ENCODE measurements at places on chromosomes 4 and X.

GRCh38 chr4:128550060-128550459 lies 259.4 kb upstream of the JADE1 start:
- DNase-seq, result no peak

DNA sequence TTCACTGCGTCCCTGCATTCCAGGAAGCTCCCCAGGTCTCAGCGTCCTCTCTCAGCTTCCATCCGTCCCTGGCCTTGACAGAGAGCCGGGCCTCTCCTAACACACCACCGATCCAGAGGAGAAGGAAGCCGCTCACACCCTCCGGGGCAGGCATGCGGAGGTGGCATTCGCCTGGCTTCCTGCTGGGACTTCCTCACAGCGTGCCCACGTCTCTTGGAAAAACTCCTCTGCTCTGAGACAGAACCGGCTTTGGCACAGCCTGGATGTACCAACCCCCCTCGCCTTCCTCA lies 3.2 kb downstream of the CTAG2 start:
- DNase-seq, result no peak

DNA sequence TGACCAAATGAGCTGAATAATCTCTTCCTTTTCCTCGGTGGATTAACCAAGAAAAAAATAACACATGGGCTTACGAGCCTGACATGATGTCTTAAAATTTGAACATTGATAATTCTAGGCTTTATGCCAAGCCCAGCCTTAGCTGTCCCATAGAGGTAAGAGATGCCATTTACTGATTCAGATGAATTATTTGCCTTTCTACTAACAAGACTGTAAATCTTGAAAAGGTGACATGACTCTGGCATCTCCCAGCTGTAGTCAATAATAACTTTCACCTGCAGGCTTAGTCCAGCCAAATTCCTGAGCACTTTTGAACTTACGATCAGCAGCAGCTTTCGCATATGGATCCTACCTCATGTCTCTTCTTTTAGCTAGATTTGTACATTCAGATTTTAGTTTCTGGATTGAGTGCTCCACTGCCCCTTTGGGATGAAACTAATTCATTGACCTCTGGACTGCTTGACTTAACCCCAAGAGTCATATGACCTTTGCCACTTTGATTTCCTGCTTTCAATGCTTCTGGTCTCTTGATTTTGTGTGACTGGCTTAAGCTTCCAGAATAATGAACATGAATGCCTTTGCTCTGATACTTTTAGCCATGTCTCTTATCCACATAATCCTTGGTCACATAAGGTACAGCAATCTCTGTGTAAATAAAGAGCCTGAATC lies 876.4 kb upstream of the SLIT2 start:
- DNase-seq, result no peak

- DNase-seq, result no peak
Measured at GRCh38 chr4:153274967-153275366, 69.5 kb upstream of the MND1 start.

DNA sequence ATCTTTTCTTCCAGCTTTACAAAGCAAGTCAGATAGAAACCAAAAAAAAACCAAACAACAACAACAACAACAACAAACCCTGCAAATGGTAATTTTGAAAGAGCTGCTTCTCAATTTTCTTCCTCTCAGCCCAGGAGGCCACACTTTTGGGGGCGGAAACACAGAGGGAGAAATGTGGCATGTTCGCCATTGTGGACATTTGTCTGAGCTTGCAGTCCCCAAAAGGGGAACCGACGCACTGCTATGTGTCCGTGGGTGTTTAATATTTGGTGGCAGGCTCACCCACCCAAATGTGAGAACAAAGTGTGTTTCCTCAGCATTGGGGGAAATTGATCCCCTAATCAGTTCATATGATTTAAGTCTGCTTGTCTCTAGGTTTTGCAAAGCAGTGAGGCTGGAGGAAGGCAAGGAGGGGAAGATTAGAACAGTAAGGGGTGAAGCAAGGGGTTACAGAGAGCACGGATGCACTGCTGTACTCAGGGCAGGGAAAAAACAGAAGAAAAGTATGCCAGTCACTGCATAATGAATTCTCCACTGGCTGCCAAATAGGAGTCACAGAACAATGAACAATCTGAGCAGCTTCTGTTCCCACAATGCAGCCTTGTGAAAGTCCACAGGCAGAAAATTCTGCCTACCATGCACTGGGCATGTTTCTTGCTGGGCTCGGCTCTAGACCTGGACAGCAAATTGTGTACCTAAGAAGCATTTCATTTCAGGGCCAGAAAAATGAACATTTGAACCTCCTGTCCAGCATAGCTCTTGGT lies 74.7 kb upstream of the GPM6B start:
- no peak for DNase-seq

GRCh38 chrX:72054779-72055489 lies 76.8 kb downstream of the RTL5 start:
- no peak for DNase-seq

- DNase-seq, result no peak
Measured at GRCh38 chrX:137031517-137032340, 2.1 kb downstream of the GPR101 start.

GRCh38 chr4:6472008-6472386 lies 417 bp downstream of the PPP2R2C start:
- no peak for DNase-seq

GRCh38 chr4:36183232-36183631 lies 61.1 kb downstream of the ARAP2 start:
- no peak for DNase-seq

- no peak for DNase-seq
Measured at GRCh38 chrX:86455495-86455894, 307.2 kb downstream of the DACH2 start.

GRCh38 chrX:110294087-110294486 lies 23.8 kb downstream of the AMMECR1 start:
- no peak for DNase-seq

DNA sequence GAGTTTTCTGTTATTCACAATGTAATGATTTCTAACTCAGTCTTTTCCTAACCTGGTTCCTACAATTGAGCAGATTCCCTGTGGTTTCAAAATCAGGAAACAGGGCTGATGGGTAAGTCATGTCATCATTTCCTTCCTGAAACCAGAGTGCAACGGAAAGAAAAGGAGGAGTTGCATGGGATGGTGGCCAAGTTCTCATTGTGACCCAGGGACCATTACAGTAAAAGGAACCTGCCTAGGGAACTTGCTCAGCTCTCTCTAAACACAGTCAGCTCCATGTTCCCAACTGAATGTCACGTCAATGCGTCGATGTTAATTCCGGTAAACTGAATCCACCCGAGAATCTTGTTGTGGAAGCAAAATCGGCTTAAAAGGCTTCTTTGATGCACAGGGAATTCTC lies 51.2 kb downstream of the LGI2 start:
- no peak for DNase-seq

- DNase-seq, result no peak
Measured at GRCh38 chr4:159280442-159281172, 177.7 kb downstream of the RAPGEF2 start.

GRCh38 chr4:73735231-73735630 lies 5.1 kb upstream of the CXCL8 start:
- no peak for DNase-seq

- no peak for DNase-seq
Measured at GRCh38 chr4:160414496-160414895, 1311.6 kb downstream of the RAPGEF2 start.

DNA sequence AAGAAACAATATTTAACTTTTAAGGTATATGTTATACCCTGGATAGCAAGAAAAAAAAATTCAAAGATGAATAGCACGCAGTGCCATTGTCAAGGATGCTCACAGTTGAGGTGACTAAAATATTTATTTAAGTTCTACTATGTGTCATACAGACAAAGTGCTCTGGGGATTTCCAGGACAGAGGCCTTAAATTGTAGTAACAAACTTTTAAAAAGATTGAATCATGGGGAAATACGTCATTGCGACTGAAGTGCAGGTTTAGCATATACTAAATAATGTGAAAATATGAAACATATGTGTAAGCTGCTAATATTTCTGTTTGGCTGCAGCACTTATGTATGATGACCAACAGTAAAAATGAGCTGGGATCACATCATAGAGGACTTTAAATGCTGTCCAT lies 748.0 kb upstream of the PCDH7 start:
- no peak for DNase-seq

GRCh38 chr4:166169111-166169510 lies 296.1 kb downstream of the TLL1 start:
- DNase-seq, result no peak

- no peak for DNase-seq
Measured at GRCh38 chr4:144355811-144356757, 215.6 kb upstream of the GYPA start.

- DNase-seq, result no peak
Measured at GRCh38 chr4:168800926-168801325, 209.1 kb downstream of the CBR4 start.

DNA sequence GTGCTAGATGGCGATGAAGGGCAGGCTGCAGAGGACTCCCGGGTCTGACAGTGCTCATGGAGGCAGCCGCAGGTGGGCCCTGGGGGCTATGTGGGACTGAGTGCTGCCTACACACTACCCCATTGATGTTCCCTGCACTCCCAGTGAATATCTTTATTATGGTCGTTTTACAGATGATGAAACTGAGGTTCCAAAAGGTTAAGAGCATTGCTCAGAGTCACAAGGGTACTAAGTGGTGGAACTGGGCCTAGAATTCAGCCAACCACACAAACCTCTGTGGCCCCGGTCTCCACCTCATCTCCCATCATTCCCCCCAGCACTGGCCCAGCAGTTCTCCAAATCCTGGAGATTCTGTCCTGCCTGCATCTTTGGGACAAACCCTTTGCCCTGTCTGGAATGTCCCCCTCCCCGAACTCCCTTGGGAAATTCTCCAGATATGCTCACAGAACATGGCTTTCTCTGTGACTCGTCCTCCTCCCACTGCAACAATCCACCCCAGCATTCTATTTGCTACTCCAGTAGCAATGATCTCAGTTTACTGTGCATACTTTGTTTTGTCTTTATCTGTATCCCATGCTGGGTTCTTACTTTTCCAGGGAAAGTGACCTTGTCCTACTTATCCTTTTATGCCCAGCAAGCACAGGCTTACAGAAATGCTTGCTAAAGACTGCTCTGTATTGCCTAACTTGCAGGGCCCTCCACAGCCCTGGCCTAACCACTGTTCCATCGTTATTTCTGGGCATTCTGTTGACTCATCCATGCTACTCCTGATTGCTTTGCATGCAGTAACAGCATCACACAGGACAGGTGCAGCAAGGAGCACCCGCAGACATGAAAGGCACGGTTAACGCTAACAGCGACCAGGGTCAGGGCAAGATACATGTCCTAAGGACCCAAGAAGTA lies 14.0 kb downstream of the PNMA6F start:
- DNase-seq, result no peak

DNA sequence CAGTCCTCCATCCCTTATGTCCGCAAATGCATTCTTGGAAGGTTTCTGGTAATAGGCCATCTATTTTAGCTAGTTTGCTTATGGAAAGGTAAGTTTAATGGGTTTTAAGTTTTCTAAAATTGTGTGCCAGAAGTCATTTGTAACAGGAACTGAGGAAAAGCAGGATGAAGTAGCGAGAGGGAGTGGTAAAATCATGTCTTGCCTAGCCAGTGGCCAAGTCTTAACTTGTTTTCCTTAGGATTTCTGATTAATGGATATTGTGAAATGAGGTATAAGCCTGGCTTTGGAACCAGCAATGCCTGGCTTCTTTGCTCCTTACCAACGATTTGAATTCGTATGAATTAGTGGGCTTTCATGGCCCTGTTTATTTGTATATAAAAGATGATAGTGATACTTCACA lies 7.3 kb downstream of the SEC24B start:
- DNase-seq, result no peak

DNA sequence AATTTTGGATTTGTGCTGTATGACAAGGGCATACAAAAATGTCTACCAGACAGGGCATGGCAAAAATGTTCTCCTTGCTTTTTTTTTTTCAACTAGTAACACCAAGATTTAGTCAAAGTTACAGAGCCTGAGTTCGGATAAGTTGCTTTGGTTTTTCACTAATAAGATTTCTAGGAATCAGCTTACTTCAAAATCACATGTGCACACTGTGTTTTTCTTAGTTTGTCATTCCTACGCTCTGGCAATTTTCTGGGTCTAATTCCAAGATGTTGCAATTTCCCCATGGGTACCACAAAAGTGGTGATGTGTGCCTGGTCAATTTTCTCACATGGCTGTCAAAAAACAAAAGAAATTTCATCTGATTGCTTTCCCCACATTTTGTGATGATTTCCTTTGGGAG lies 6.3 kb downstream of the C1QTNF7 start:
- no peak for DNase-seq

GRCh38 chr4:37389967-37390580 lies 145.5 kb downstream of the NWD2 start:
- DNase-seq, result no peak

DNA sequence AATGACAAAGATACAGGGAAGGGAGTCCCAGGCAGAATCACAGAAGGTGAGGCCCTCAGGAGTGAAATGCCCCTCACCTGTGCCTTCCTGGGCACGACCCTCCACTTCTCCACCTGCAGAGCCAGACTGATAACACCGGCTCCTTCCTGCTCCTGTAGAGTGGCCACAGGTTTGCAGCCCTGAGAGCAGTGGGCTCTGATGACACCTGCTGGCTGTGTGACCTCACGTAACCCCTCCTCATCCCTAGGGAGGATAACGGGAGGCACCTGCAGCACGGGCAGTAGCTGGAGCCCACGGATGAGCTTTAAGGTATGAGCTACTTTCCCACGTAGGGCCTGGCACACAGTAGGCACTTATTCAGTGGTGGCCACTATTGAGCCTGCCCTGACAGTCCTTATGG lies 25.5 kb upstream of the MAN2B2 start:
- no peak for DNase-seq

GRCh38 chr4:173609158-173609557 lies 79.1 kb upstream of the HAND2 start:
- no peak for DNase-seq

- DNase-seq, result no peak
Measured at GRCh38 chr4:108535757-108536156, 84.6 kb upstream of the RPL34 start.

DNA sequence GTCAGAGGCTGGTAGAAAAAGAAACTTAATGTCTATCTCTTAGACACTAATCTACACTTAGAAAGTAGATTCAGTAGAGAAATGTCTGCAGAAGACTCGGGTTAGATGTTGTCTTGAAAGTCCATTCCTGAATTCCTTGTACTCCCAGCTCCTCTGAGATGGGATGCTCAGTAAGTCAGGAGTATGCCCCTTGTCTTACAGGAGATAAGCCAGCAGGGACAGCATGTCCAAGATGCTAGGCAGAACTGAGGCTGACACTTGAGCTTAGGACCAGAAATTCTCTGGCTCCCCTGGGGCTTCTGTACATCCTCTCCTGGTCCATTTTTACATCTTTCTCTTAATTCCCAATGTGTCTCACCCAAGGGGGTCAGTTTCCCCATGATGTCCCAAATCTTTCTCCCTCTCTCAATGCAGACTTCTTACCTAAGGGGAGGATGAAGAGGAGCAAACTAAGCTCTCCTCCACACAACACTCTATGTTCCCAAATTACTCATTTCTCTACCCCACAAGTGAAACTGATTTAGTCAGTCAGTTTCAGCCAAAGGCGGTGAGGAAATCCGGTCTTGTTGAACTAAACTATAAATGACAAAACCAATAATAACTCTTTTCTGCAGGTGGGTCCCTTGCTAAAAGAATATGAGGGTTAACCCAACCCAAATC lies 558.2 kb upstream of the DIPK2B start:
- DNase-seq, result no peak

Measured in NCI-H1436 treated with DMSO at 0.1 percent for 48 hours (cell line).